GM23338 (cell line): ENCODE measurements at places on chromosomes 2 and 18.

DNA sequence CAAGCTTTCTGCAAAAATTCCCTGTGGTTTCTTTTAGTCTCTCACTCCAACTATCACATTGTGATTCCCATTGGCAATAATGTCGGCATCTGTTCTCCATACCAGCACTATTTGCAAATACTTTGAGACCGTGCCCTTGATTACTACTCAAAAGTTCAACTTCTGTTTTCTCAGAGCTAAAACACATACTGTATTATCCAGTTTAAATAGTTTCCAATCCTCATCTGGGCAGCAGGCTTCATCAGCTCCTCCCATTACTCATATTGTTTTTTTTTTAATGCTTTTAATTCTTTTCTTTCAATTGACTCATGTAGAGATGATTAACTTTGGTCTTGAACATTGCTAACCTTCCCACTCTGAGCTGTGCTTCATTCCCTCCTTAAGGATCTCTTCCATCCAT, 135.8 kb downstream of the METTL8 start:
- no peak for DNase-seq

- no peak for DNase-seq
Measured at GRCh38 chr2:63654959-63655358, 66.2 kb downstream of the MDH1 start.

DNA sequence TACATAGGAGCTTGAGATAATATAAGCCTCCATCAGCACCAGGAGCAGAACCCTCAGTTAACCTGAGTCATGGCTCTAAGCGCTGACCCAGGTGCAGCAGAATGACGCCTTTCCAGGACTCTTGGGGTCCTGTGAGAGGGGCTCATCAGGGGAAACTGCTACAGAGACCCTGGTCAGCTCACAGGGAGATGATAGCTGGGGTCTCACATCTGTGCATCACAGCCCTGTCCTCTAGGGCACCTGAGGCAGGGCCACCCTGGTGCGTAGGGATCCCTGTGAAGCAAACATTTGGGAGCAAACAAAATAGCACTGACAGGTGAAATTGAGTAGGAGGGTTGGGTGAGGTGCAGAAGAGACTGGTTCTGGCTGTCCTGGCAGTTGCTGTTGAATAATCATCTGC, 219.2 kb downstream of the SH3RF3 start:
- no peak for DNase-seq

GRCh38 chr18:13163167-13163927, 55.2 kb upstream of the LDLRAD4 start:
- no peak for DNase-seq

DNA sequence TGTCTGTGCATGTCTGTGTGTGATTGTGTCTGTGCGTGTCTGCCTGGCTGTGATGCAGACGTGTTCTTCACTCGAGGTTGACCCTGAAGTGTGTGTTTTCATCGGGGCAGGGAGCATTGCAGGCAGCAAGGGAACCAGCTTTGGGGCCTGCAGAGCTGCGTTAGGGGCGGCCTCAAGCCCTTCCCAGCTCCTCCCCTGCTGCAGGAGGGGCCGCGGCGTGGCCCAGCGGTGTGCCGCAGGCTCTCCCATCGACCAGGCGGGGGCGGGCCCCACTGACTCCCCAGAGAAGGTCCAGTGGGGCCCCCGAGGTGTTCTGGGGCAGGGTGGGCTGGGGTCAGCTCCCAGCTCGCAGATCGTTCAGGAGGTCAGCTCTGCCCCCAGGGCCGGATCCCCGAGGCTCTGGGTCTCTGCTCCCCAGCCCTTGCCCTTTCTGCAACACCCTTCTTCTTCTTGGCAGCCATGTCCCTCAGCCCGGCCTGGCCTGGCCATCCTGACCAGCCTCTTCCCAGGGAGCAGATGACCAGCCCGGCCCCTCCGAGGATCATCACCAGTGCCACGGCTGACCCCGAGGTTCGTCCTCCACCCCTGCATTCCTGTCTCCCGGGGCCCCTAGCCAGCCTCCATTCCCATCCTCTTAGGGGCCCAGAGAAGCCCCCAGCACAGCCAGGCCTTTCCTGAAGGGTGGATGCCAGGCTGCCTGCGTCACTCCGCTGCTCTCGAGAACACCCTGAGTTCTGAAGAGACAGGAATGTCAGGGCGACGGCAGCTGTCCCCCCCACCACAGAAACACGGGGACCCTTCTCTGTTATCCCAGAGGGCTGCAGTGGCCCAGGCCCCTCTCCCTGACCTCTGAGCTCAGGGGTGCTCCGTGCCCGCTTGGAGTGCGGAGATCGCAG, 11.1 kb upstream of the KLHL30 start:
- no peak for DNase-seq

DNA sequence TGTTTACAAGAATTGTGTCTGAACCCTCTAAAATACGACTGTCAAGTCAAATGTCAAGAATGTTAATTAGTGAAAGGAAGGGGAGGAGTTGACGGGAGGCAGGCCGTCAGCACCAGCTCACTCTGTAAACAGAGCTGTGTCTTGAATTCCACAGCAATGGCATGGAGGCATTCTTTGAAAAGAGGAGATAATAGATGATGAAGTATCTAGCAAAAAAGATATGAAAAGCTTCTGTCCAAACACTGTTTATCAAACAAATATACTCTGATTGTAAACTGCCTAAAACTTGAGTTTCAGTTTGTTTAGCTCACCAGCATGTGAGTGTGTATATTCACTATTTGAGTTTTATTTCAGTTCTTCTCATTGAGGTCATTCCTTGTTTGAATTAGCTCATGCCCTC, 94.7 kb upstream of the CDC42EP3 start:
- DNase-seq = peak; percentile 32
